ENCODE measurements at places on chromosomes 6 and 20.
A peak's percentile ranks its signal among the peaks of the same experiment; 100 is the strongest.

DNA sequence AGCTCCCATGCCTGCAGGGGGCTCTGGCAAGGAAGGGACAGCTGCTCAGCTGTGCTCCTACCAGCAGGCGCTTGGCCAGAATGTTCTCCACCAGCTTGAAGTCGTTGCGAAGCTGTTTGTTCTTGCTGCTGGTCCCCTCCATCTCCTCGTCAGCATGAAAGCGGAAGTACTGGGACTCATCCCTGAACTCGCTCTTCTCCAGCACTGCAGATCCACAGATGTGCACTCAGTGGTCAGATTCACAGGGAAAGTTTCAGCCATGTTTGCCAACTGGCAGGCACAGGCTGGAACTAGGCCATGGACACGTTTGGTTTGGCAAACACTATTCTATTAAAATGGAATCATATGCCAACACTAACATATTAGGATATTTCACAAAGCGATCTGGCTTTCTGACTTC is 167.9 kb downstream of the PREX1 start:
- no peak for DNase-seq

GRCh38 chr6:19991176-19991575 is 154.0 kb downstream of the ID4 start:
- DNase-seq: no peak

DNA sequence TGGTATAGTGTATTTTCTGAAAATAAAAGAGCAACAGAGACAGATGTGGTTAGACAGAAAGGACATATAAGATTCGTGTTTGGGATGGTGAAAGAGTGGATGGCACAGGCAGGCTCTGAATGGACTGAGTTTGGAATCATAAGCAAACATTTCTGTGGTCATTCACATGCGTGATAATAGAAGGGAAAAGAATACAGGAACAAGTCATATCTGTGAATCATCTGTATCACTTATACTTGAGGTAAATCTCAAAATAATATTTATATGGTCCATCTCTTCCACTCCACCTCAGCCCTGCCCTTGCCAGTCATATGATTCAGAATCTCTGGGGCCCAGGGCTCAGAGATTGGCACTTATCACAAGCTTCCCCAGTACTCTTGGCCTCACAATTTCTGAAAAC is 535.1 kb downstream of the BCKDHB start:
- no peak for DNase-seq

GRCh38 chr6:136994782-136995181 is 50.0 kb downstream of the IL20RA start:
- peak; percentile 66 for DNase-seq

- no peak for DNase-seq
Observed at GRCh38 chr6:110357298-110357663, 868 bp downstream of the METTL24 start.

- DNase-seq: no peak
Observed at GRCh38 chr6:163455552-163455951, 41.0 kb downstream of the QKI start.

DNA sequence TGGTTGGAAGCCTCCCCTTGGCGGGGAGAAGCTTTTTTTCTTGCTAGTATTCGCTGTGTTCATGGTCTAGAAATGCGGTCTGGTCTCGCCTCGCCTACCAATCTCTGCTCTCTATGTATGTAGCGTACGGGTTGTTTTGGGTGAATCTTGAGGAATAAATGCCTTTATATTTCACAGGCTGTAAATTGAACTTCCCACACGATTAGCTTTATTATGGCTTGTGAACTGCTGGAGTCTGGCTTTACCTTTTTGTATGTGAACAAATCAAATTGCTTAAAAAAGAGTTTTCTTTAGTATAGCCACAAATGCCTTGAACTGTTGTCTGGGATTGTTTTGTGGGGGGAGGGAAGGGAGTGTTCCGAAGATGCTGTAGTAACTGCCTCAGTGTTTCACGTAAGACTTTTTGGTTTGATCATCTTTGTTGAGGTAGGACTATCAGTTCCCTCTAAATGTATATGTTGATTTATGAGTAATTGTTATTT is 2.2 kb downstream of the INSM1 start:
- no peak for DNase-seq

DNA sequence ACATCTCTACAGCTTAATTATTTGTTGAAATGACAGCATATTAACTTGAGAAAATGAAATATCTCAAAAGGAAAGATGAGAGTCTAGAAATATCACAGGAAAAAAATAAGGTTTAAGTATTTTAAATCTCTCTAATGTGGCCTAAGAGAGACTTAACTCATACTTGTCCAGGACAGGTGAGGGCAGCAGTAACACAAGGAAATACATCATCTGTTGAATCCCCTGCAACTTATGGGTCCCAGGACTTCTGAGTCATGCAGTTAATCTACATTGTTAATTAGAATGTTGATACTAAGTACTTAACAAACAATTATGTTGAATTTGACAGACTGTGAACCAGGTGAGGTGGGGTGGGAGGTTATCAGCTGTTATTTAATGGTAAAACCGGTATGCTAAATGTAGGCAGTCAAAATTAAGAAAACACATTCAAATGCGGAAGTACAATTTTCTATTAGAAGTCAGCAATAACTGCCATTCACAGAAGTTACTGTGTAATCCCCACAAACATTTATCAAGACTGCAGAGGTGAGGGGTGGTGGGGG is 87.9 kb downstream of the CEP57L1 start:
- DNase-seq: no peak

- no peak for DNase-seq
Observed at GRCh38 chr6:31450751-31451150, 47.2 kb upstream of the MICB start.

DNA sequence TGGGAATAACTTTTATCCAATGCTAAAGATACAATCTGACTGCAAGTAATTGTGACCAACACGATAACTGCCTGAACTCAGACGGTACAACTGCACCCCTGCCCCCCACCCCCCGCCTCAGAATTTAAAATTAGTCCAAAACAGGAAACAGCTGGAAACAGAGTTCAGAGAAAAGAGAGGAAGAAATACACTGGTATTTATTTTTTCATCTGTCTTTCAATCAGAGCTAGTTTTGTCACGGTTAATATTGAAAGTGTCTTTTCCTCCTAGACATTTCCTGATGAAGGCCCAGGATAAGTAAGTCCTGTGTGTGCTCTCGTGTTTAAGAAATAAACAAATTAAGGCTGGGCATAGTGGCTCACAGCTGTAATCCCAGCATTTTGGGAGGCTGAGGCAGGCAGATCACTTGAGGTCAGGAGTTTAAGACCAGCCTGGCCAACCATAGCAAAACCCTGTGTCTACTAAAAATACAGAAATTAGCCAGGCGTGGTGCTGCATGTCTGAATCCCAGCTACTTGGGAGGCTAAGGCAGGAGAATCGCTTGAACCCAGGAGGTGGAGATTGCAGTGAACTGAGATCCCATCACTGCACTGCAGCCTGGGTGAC is 21.5 kb downstream of the ACSS1 start:
- no peak for DNase-seq

DNA sequence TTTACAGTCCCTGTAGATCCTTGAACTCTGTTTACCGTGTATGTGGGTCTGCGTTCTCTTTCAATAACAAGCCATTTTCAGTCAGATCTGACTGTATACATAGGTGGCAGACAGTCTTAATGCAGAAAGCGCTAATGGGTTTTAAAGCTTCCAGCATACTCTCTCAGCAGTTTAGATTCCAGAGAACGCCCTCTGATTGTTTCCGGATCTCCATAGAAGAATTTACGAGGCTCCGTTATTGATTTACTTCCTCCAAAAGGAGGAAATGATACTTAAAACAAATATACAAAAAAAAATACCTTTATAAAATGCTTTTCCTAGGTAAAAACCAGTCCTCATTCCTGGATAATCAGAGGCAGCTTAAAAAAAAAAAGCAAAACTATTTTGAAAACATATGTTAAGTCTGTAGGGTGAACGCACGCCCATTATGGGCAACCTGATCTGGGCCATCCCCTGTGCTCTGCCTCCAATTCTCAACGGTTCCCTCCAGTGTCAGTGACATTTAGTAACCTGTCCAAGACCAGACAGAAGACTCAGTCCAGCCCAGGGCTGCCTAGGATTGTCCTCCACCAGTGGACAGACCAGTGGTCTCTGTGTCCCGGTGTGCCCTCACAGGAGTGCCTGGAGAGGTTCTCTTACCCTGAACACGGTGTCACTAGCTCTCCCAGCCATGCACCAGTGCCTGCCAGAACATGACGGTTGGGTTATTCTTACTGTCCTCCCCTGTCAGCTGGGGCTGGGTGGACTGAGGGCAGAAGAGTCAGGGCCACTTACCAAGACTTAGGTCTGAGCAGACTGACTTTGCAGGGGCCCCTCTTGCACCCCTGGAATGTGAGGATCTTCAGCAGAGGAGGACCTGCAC is 217.3 kb downstream of the ARID1B start:
- no peak for DNase-seq

DNA sequence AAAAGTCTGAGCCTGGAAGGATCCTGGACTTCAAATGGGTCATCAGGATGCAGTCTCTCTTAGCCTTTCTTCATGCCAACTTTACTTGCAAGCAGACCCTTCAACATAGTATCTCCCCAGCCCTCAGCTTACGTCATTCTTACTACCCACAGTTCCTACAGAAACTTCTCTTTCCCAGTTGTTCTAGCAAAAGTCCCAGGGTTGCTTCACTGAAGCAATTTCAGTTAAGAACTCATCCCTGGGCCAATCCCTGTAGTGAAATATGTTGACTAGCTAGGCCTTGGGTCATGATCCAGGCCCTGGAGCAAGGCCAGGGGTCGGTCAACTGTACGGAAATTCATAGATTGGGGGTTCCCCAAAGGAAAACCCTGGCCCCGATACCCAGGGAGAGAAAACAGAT is 8.6 kb upstream of the FAM83D start:
- no peak for DNase-seq

- peak; percentile 44 for DNase-seq
Observed at GRCh38 chr6:62286470-62286843, 432 bp upstream of the KHDRBS2 start.

DNA sequence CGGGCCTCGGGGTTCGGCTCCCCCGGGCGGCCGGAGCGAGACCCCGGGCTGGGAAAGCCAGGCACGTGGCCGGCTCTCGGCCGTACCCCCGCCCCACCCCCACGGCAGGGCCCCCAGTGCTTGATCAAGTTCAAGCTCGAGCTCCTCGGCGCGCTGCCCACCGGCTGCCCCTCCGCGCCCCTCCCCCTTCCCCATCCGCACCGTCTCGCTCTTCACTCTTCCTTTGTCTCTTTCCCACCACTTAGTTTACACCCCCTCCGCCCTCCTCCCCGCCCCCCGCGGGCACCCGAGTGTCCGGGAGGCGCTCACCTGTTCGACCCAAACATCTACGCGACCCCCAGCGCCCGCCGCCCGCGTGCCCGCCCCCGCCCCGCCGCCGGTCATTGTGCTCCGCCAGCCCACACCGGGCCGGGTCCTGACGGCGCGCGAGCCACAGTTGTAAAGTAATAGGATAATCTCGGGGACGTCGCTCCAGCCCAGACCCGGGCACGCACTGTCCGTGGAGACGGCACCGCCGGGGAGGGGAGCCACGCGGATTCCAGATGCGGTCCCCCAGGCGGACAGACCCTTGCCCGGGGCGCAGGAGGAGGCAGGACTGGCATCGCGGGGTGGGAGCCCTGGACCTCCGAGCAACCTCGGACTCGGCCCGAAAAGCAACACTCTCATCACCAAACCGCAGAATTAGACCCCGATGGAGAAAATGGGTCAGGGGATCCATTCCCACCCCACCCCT is 100.7 kb downstream of the NOL4L start:
- DNase-seq: peak; percentile 10

- DNase-seq: no peak
Observed at GRCh38 chr6:153959276-153959675, 79.8 kb upstream of the OPRM1 start.
